ENCODE measurements at places on chromosomes 2 and 18. TPM values are rescaled to one million over a fixed set of nuclear protein-coding genes. Genes with fewer than 3 reads are reported as not detected.

The GREB1L gene
- 75.4 TPM for total RNA-seq

The TMEM214 gene
- total RNA-seq = 85.4 TPM

GRCh38 chr2:130916438-130916705 is 79.7 kb downstream of the ARHGEF4 start:
- DNase-seq = no peak

- DNase-seq = no peak
Observed at GRCh38 chr2:221484761-221485502, 87.2 kb downstream of the EPHA4 start.

GRCh38 chr18:11495441-11495840 is 114.0 kb upstream of the SLC35G4 start:
- DNase-seq = no peak

- DNase-seq = no peak
Observed at GRCh38 chr2:161170377-161170776, 10.1 kb downstream of the TANK start.

- DNase-seq = no peak
Observed at GRCh38 chr18:41940506-41941215, 14.4 kb upstream of the PIK3C3 start.

- no peak for DNase-seq
Observed at GRCh38 chr2:43075054-43075593, 151.3 kb downstream of the ZFP36L2 start.

GRCh38 chr2:235898766-235899165 is 269.4 kb downstream of the GBX2 start:
- no peak for DNase-seq

DNA sequence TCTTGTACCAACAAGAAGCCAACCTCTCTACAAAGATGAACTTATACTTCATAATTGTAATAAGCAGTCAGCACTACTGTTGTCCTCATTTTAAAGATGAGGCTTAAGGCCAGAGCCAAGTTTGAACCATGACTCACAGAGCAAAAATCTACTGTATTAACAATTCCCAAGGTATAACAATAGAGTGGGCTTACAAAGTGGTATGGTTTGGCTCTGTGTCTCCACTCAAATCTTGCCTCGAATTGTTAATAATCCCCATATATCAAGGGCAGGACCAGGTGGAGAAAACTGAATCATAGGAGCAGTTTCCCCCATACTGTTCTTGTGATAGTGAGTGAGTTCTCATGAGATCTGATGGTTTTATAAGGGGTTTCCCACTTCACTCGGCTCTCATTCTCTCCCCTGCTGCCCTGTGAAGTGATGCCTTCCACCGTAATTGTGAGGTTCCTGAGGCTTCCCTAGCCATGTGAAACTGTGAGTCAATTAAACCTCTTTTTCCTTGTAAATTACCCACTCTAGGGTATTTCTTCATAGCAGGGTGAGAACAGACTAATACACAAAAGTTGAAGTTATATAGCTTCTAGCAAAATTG is 19.5 kb downstream of the MRPL44 start:
- no peak for DNase-seq

DNA sequence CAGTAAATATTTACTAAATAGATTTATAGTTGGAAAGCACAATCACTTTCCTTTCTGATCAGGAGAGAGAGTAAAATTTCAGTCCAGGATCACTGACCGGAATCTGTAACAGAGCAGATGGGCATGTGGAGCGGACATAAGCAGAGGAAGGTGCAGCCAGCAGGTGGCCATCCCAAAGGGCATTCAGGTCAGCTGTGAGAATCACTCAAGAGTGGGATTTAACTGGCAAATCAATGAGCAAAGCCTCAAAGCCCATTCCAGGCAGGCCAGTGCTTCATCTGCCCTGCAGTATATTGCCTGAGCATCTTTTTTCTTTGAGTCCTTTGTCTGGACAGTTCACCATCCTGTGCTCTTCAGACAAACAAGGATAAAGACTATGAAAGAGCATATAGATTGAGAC is 166.4 kb upstream of the SLC14A2 start:
- DNase-seq = no peak

GRCh38 chr2:210913461-210913860 is 357.1 kb downstream of the CPS1 start:
- no peak for DNase-seq

DNA sequence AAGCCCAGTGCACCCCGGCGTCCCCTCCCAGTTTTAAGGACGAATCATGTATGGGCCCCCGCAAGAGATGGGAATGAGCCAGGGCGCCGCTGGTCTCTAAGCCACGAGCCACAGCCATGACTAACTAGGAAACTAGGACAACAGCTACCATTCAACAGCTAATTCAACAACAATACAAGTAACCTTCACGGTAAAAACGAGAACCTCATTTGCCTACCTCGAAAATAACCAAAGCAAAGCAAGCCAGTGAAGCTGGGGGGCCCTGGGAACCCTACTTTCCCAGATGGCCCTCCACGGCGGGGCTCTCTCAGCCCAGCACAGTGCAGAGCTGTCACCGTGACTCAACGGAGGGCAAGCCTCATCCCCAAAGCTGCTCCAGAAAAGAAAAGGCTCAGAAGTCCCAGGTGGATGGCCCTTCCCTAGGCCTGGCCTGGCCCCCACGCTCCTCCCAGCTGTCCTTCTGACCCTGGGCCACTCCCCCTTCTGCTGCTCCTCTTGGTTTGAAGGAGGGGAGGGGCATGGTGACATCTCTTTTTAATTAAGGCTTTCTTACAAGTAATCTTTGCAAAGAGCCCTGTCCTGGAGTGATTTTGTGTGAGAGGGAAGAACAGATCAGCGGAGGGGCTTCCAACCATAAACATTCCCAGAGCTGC is 126.3 kb downstream of the HDAC4 start:
- DNase-seq = no peak

DNA sequence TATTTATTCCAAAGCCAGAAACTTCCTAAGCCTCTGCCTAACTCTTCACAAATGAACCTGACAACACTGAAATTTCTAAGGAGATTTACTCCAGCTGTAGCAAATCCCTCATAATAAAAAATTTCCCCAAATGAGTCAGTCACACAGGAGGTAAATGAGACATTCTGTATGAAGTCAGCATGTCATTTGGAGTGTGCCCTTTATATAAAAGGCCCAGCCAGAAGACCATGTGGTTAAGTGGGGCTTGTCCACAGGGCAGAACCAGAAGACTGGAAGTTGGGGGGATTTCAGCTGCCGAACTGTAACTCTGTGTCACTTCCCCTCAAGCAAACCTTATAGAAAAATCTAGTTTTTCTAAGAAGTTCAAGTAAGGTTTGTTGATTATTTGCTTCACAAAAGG is 30.2 kb downstream of the NRP2 start:
- no peak for DNase-seq

DNA sequence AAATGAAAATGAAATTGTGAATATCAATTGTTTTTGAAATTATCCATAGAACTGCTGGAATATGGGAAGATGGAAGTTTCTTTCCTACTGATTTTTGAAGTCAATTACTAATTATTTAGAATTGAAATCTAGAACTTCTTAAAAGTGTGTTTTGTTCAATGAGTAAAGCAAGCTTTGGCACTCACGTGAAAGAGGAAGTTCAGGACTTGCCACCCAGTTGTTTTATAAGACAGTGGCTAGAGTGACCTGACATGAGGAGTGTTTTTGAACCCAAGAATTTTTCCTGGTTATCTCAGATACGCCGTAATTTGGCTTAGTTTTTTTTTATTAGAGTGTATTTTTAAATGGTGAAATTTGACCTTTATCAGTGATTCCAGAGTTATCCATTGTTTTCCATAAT is 3.5 kb downstream of the MXD1 start:
- no peak for DNase-seq

Data from Caco-2 (cell line).